Caco-2 (cell line): ENCODE measurements at places on chromosomes 6 and 20.

DNA sequence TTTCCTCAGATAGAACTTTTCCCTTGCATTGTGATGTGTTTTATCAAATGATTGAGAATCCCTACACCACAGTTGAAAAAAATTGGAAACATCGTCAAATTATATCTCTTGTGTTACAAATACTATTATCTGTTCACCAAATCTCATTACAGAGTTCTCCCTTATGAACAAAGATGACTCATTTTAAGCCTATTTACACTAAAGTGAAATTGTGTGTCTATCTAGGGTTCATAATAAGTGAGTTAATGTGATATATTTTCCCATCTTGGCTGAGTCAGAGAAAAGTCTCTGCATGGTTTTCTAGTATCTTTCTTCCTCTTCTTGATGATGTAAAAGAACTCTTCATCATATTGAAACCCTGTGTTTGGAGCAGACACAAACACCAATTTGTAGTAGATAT, 1263.3 kb upstream of the EYS start:
- DNase-seq: no peak

GRCh38 chr6:50714487-50715379, 1.4 kb downstream of the TFAP2D start:
- DNase-seq: no peak

- DNase-seq: no peak
Observed at GRCh38 chr20:2564406-2564805, 28.0 kb downstream of the TMC2 start.

GRCh38 chr20:23889775-23890187, 10.2 kb upstream of the CST5 start:
- DNase-seq: peak; percentile 78

DNA sequence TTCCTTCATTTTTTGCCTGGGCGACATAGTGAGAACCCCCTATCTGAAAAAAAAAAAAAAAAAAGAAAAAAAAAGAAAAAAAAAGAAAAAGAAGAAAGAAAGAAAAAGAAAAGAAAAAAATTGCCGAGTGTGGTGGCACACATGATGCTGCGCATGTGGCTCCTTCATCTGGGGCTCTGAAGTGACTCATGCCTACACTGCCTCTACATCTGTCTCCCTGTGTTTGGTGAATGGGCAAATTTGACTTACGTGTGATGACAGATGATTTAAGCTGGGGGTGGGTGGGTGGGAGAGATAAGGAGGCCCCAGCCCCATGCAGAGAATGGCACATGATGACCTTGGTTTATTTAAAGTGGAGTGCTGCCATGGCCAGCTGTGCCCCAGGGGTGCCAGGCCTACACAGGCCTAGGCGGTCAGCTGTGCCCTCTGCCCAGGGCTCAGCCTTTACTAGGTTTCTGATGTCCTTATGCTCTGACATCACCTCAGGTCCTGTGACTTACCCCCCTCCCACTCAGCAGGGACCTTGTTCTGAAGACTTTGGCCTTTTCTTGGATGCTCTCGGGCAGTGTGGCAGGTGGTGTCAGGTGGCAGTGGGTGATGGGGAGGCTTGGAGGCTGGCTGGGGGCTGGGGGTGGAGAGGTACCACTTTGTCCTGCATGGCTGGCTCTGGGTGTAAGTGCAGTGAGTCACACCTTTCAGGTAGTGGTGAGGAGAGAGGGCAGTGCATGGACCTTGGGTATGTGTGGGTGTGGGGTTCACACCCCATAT, 41.1 kb downstream of the VEGFA start:
- DNase-seq: no peak

GRCh38 chr6:92810913-92811312, 608.4 kb downstream of the EPHA7 start:
- DNase-seq: peak; percentile 39

- DNase-seq: no peak
Observed at GRCh38 chr6:36200998-36201596, 4.6 kb downstream of the BRPF3 start.

- no peak for DNase-seq
Observed at GRCh38 chr20:24066076-24066700, 77.6 kb upstream of the GGTLC1 start.

DNA sequence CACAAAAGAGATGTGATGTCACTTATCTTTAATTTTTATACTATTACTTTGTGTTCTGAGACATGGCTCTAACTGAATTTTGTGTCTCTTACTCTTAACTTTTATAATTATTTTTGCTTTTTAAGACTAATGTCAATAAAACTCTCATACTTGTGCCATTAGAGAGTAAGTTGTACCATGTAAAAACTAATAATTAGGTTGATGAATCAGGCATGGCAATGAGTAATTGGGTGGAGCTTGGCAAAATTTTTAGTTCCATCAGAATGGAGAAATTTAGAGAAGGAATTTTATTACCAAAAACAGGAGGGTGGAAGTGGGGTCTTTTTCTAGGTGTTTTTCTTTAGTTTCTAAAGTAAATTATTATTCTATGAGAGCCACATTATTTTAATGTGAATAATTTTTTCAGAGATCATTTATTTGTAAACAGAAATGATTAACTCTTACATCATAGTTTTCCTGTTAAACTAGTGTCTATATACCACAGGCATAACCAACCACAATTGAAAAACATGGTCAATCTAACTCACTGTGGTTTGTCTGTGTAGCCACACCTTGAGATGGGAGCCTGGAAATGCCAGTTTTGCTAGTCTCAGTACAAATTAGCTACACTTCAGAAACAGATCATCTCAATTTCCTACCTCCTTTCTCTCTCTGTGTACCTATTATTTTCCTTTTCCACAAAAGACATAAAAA, 51.8 kb downstream of the ELOVL4 start:
- no peak for DNase-seq

DNA sequence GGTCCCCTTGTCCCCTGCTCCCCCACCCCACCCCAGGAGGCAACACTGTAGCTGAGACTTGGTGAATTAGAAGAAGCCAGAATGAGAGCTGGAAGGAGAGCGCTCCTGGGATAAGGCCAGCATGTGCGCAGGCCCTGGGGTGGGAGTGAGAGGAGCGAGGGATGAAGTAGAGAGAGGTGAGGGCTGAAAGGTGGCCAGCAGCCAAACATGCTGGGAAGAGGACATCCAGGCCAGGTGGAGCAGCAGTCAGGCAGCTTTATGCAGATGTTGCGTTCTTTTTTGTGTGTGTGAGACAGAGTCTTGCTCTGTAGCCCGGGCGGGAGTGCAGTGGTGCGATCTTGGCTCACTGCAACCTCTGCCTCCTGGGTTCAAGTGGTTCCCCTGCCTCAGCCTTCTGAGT, 2.2 kb upstream of the BPIFB1 start:
- DNase-seq: no peak

GRCh38 chr6:95231416-95231815, 345.9 kb upstream of the MANEA start:
- no peak for DNase-seq

- no peak for DNase-seq
Observed at GRCh38 chr6:157921685-157922367, 59.8 kb upstream of the SYNJ2 start.

DNA sequence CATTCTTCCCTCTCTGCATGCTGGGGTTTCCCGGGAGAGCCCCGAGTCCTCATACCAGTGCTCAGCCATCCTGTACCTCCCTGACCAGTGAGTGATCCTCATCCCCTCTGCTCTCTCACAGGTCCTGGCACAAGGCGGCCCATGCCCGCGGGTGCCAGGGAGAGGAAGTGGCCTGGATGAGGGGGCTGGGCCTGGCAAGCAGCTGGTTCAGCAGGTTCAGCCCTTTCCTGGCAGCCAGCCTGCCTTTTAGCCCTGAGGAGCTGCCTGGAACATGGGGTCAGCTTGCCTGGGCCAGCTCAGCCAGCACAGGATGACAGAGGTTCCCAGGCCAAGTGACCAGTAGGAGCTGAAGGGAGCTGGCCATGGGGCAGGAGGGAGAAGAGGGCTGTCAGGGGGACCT, 10.9 kb downstream of the MOCS1 start:
- DNase-seq: no peak

- no peak for DNase-seq
Observed at GRCh38 chr20:8095648-8096572, 36.2 kb upstream of the PLCB1 start.

DNA sequence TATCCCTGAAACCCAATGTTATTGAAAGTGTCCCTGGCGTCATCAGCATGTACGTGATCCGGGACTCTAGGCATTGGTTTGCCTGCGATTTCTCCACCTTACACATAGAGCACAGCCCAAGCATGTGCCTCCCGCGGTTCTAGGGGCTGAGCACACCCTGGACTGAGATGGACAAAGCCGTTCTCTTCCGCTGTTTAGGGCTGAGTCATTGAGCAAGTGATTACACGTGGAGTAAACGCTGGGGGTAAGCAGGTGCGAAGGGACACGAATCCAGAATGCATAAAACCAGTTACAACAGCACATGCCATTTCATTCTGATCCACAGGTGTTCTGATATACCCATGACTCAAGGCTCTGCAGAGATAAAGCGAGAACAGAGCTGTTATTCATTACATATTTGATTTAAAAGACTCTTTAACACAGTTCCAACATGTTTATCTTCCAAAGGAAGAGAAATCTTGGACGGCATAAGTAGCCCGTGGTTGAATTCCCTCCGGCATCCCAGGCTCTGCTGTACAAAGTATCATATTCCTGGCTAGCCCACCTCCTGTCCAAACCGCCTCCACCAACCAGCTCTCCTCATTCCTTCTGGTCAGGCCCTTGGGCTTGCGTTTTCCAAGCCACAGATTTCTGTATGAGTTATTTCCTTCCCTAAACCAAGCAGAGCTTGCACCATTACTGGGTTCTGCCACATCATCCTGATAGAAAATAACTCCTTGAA, 36.1 kb upstream of the THBS2 start:
- DNase-seq: no peak

- DNase-seq: no peak
Observed at GRCh38 chr6:167094820-167095637, 27.9 kb upstream of the CCR6 start.

GRCh38 chr20:49846206-49846807, 33.7 kb downstream of the SLC9A8 start:
- DNase-seq: peak; percentile 71

GRCh38 chr20:20461551-20461950, 93.6 kb downstream of the INSM1 start:
- no peak for DNase-seq

DNA sequence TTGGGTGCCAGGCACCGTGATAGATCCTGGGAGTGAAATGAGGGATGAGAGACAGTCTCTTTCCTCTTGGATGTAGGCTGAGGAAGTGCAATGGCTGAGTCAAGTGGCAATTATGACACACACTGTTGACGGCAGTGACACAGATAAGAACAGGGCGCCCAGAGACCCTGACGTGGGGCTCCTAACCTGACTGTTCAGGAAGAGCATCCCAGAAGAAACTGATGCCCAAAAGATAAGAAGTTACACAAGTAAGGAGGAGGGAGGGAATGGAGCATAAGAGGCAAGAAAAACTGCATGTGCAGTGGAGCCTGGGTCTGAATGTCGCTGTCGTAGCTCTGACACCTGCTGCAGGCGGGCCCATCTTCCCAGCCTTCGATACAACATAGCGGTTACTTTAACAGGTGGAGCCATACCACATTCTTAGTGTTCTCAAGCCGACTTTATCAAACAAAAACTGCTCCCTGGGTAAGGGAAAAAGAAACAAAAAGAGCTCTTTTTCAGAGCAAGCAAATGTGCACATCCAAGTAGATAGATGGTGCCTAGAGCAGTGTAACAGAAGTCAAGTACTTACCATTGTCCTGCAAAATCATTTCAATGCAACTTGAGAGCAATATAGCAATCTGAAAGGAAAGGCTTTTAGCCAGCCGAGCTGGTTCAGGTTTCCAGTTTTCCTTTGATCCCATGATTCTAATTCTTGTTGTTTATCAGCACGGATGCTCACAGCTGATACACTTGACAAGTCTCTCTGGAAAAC, 463.9 kb upstream of the JARID2 start:
- no peak for DNase-seq

DNA sequence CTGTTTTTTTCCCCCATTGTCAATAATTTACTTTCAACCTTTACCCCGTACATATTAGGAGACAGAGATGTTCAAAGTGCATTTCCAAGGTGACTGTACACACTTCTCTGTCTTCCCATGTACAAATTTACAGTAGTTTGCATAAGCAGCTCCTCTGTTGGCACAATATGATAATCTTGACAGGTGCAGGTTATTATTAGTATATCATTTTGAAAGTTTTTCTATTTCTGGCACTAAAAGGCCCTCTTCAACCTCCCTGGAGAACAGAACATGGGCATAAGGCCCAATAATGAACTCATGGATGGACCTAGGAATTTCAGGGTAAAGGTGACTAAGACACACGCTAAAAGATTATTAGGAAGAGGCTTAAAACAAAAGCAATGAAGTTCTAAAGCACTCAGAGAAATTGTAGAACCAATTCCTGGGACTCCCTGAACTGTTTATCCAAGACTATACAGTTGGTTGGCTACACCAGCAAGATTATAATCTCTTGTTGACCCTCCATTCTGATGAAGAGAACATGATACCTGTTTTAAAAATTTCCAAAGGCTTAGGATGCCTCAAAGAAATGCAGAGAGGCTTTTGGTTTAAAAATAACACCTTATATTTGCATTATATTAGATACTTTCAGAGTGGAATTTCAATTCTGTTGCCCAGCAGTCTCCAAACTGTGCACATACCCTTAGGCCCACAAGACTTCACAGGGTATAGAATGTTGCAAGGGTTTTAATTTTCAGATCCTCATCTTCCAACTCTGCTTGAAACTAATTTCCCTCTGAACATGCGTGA, 1.1 kb downstream of the AIG1 start:
- no peak for DNase-seq
